ENCODE measurements at places on chromosomes 5 and 9.

DNA sequence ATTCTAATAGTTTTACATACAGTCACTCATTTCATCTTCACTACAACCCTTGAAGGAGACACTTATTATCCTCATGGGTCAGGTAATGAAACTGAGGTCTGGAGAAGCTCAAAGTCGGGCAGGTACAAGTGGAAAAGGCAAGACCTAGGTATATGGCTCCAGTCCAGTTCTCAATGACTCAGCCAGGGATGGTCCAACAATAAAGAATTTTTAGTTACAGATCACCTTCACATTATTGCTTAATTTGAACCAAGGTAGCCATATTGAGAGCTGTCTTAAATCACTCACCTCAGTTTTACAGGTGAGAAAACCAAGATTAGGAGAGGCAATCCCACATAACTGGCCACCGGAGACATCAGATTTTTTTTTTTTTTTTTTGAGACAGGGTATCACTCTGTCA lies 55.4 kb downstream of the PTPN3 start:
- DNase-seq, result no peak

DNA sequence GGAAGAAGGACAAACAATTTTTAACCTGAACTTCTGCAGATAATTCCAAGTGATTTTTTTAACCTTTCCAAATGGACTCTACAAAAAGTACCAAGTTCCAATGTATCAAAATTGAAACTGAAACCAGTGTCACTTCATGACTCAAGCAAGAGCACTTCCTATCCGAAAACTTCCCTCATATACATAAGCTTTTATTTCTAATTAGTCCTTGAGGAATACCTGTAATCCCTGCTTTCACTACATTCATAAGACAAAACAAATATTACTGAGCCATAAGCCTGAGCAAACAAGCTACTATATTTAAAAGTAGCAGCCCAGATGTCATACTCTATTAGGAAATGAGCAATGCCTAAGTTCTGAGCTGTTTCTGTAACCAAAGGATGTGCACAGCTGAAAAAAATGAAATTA lies 224.4 kb downstream of the EBF1 start:
- DNase-seq, result no peak

- no peak for DNase-seq
Observed at GRCh38 chr5:101244621-101245020, 341.5 kb upstream of the ST8SIA4 start.

- DNase-seq, result no peak
Observed at GRCh38 chr9:79806086-79806485, 234.3 kb downstream of the TLE4 start.

DNA sequence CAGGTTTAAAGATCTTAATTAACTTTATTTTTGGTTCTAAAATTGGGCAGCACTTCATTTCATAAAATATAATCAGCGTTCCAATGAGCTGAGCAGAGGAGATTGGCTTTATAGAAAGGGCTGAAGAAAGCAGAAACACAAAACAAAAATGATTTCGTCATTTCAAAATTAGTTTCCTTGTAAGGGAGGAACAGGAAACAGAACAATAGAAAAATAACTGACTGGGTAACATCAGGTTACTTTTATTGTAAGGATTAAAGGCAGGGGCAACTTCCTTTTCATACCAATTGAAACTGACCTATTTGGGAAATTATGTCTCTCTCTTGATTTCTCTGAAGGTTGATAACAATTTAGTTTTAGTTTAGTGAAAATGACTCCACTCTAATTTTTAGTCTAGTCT lies 157.1 kb downstream of the ATP10B start:
- DNase-seq, result no peak

GRCh38 chr5:171474230-171474813 lies 54.9 kb downstream of the FGF18 start:
- DNase-seq, result no peak

GRCh38 chr9:129273136-129273895 lies 95.3 kb upstream of the IER5L start:
- DNase-seq, result no peak

- no peak for DNase-seq
Observed at GRCh38 chr5:9782826-9783560, 152.8 kb upstream of the TAS2R1 start.

GRCh38 chr5:38151878-38152277 lies 106.5 kb upstream of the EGFLAM start:
- no peak for DNase-seq

- DNase-seq, result no peak
Observed at GRCh38 chr9:77910194-77910621, 121.4 kb downstream of the GNAQ start.

- DNase-seq, result no peak
Observed at GRCh38 chr5:10599862-10600284, 36.0 kb downstream of the ANKRD33B start.

GRCh38 chr9:106880863-106881262 lies 17.9 kb downstream of the ZNF462 start:
- no peak for DNase-seq

Data from effector memory CD4-positive, alpha-beta T cell (primary cell).